ENCODE measurements at places on chromosomes 4 and X.

DNA sequence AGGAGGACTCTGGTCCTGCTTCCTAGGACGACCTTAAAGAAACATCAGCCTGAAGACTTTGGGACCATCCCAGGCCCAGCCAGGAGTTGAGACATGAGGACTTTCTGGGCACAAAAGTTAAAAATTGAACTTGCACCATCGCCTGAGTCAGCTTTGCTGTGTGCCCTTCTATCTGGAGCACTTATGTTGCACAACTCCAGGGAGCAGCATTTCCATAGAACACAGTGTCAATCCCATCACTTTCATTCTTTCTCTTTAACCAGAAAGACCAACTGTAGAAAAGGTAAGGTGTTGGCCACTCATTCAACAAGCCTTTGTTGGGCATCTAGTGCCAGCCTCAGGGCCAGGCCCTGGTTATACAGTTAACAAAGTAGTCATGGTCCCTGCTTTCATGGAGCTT is 8.6 kb upstream of the CLDN24 start:
- no peak for DNase-seq

DNA sequence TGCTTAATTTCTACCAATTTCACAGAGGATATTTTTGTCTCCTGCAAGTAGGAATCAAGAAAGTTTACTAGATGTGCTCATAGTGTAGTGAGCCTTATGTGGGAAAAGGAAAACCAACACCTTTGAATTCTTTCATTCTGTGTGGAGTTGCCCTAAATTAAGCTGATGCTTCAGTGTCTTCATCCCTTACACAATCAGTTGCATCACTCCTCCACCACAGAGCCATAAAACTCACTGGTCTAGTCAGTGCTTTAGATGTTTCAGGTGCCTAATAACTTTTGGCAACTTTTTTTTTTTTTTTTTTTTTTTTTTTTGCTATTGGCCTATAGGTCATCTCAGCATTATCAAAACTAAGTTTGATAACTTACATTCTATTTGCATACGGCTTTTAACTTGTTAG is 41.5 kb downstream of the HHIP start:
- no peak for DNase-seq

GRCh38 chr4:151674804-151675391 is 85.9 kb downstream of the GATB start:
- DNase-seq = peak; percentile 76

GRCh38 chrX:133493366-133493765 is 78.1 kb upstream of the GPC4 start:
- no peak for DNase-seq

DNA sequence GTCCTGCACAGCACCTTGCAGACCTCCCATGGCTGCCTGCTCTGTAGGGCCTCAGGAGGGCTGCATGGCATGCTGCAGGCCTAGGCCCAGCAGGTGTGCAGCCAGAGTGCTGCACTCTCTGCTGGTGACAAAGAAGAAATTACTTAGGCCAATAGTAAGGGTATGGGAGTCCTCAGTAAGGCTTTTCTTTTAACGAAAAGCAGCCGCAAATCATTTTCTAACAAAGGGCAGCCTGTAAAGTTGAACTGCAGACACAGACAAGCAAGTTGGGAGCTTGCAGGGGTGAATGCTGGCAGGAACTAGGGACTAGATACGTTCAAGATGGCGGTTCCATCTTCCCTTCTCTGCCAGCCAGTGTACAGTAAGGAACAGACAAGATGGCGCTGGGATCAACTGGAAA is 22.4 kb upstream of the UBA6 start:
- no peak for DNase-seq

DNA sequence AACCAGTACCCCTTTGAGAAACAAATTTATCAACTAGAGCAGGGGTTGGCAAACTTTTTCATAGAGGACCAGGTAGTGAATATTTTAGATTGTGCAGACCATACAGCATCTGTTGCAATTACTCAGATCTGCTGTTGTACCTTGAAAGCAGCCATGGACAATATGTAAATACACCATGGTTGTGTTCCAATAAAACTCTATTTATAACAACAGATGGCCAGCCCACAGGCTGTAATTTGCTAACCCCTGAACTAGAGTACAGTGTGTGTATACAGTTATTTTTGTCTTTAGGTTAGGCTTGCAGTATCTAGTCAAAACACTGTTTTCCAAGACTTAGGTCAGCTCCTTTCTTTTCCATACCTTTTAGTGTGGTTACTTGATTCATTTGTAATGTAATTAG is 54.4 kb downstream of the PHKA1 start:
- DNase-seq = no peak

- DNase-seq = no peak
Observed at GRCh38 chr4:15031993-15032675, 29.9 kb downstream of the CPEB2 start.

DNA sequence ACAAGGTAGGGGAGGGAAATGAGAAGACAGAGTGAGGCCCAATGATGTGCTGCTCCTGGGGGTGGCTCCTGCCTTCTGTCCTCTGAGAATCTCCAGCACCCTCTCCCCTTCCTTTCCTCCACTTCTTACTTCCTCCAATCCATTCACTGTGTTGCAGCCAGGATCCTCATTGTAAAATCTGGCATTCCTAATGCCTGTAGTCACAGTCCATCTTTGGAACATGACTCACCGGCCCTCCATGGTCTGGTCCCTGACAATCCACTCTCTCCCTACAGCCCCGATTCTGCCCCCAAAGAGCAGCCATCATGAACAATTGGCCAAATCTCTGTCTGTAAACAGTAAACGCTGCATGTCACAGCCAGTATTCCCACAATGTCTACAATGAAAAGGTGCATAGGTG is 72.9 kb downstream of the CLNK start:
- DNase-seq = no peak

- DNase-seq = no peak
Observed at GRCh38 chr4:61447918-61448317, 247.8 kb downstream of the ADGRL3 start.

DNA sequence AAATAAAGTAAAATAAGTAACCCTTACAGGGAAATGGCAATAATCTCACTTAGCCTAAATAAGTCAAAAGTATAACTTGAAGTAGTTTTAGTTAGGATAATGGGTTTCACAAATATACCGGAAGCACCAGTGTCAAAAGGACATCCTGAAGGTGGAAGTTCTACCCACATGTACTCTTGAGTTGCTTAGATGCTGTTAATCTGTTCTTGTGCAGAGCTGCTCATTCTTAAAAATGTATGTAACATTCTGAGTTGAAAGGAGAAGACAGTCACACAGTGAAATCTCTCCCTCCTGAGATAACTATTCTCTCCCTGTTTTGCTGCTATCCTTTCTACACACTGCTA is 11.2 kb upstream of the CCNG2 start:
- DNase-seq = no peak

DNA sequence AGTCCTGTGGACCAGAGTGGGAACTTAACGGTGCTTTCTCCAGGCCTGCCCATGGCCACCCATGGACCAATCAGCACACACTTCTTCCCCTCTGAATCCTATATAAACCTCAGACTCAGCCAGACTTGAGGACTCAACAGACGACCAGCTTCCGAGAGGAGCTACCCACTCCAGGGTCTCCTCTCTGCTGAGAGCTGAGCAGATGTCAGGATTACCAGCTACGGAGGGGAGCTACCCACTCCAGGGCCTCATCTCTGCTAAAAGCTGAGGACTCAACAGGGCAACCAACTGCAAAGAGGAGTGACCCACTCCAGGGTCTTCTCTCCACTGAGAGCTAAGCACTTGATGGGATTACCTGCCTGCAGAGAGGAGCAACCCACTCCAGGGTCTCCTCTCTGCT is 80.0 kb upstream of the DDX60 start:
- no peak for DNase-seq

DNA sequence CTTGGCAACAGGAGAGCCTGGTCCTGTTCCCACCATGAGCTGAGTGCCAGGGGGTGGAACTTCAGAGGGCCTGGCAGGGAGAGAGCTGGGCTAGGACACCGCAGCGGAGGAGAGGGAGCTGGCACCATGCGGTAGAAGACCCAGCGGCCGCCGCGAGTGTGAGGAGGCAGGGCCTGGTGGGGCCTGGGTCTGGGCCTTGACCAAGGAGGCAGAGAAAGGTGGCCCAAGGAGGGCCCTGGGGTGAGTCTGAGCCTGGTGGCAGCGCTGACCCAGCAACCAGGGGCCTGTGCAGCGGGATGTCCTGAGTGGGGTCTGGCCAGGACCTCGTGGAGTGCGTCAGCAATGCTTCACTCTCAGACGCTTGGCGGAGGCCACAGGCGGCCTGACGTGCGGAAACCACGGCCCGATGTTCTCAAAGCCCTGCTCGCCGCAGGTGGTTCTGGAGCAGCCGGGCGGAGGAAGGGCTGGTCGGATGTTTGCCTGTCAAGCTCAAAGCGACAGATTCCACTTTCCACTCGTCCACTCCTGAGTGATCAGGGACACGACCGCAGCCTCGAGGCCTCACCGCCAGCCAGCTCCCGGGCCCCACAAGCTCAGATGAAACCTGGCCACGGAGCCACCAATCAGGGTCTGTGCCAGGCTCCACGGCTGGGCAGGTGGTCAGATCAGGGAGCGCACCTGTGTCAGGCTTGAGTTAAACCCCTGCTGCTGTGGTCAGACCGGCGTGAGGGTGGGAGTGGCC is 20.8 kb downstream of the ATP5ME start:
- DNase-seq = no peak

DNA sequence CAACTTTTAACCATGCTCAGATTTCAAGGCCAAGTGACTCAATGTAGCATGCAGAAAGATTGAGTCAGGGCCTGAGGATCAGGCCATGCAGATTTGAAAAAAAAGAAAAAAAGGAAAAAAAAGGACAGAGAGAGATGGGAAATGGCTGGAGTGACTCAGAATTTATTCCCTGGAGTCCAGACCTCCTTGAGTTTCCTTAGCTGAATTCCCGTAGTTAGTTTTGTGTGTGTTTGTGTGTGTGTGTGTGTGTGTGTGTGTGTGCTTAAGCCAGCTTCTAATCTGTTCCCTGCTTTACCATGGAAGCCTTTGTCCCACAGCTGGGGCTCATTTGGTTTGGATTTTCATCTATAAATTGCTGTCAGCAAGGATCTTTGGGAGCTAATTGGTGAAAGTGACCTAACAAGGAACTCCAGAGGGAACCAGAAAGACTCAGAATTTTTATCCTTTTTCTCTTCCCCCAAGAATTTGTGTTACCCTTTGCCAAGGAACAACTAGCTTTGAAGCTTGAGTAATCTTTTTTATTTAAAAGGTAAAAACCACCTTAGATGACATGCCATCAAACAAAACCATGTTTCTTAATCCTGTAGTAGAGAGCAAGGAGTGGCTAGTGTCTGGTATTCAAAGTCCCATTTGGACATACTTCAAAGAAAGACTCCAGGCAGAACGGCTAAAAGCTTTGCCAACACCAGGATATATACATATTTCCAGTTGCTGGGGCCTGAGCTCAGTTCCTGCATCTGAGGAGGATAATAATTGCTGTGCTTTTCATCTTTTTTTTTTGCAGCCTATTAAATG is 109.0 kb upstream of the DDIT4L start:
- no peak for DNase-seq

DNA sequence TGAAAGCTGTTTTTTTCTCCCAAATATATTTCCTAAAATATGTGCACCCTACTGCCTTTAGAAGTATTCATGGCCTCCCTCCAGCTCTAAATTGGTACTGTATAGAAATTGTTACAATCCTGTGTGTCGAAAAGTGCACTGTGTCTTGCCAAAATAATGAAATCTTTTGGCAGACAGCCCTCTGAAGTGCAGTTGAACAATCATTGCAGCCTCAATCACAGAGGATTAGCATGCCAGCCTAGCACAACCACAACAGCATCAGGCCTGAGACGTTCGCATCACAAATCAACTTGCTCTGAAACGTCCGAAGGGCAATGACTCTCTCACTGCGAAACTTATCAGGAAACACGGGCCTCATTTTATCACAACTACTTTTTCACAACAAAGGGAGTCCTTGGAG is 99.0 kb downstream of the ANOS1 start:
- DNase-seq = peak; percentile 7

DNA sequence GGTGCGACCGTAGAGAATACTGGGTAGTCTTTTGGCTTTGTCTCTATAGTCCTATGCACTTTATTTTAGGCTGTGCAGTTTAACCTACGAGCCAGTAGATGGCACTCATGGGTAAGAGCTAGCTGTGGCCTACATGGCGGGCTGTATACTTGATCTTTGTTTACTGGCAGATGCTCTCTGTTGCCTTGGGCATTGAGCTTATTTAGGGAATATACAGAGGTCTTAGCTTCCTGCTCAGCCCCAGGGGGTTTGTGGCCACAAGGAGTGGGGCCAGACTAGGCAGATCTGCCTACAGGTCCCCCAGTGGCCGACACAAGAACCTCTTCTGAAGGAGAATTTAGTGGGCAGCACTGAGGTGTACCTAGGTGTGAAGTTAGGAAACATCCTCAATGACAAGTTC is 227.6 kb upstream of the HDX start:
- peak; percentile 48 for DNase-seq

DNA sequence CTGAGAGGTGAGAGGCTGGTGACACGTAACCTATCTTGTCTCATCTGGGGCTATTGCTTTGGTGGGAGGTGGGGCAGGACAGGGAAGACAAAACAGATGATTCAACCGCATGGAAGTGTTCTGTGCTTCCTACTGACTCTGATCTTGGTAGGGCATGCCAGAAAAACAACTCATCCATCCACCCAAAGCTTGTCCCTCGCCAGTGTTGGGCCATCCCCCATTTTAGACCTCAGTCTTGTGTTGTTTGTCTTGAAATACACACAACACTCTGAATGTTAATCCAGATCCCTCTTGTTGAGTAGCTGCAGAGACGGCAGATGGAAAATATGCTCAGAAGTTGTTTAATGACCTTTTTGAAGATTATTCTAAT is 377 bp downstream of the CHRNA9 start:
- peak; percentile 59 for DNase-seq

GRCh38 chr4:28350485-28350884 is 1489.8 kb downstream of the STIM2 start:
- no peak for DNase-seq

- no peak for DNase-seq
Observed at GRCh38 chr4:108043526-108043925, 53.8 kb downstream of the HADH start.

- no peak for DNase-seq
Observed at GRCh38 chr4:40059362-40059761, 2.7 kb downstream of the N4BP2 start.

- no peak for DNase-seq
Observed at GRCh38 chr4:42566835-42567234, 90.1 kb downstream of the ATP8A1 start.

DNA sequence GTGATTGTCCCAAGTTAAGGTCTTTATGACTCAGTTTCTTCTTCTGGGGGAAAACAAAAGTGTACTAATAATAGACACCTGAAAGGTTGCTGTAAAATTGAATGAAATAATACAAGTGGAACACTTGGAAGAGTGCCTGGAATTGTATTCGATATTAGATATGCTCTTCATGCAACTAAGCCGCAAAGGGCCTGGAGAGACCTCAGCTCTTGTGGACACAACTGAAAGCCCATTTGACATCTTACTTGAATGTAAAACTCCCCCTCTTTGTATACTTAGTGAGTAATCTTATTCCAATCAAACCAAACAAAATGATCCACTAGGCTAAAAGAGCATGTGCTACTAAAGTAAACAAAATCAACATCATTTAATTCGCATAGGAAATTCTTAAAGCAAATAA is 511 bp upstream of the MAP9 start:
- DNase-seq = peak; percentile 34

Data from muscle of back (tissue), 13 donors.